Left ventricle myocardium superior (tissue), 1 donor: ENCODE measurements at places on chromosomes 11 and 22. TPM values are rescaled to one million over a fixed set of nuclear protein-coding genes. Genes with fewer than 3 reads are reported as not detected.

- DNase-seq = no peak
Observed at GRCh38 chr11:12818333-12819015, 144.3 kb downstream of the TEAD1 start.

- no peak for DNase-seq
Observed at GRCh38 chr11:88475991-88476418, 138.5 kb upstream of the CTSC start.

- DNase-seq = no peak
Observed at GRCh38 chr22:24595228-24595627, 2.4 kb upstream of the LRRC75B start.

GRCh38 chr11:99376463-99376862 lies 355.7 kb downstream of the CNTN5 start:
- DNase-seq = no peak

Gene OR8D1
- total RNA-seq = not detected
